ENCODE measurements at places on chromosomes 4 and X.

DNA sequence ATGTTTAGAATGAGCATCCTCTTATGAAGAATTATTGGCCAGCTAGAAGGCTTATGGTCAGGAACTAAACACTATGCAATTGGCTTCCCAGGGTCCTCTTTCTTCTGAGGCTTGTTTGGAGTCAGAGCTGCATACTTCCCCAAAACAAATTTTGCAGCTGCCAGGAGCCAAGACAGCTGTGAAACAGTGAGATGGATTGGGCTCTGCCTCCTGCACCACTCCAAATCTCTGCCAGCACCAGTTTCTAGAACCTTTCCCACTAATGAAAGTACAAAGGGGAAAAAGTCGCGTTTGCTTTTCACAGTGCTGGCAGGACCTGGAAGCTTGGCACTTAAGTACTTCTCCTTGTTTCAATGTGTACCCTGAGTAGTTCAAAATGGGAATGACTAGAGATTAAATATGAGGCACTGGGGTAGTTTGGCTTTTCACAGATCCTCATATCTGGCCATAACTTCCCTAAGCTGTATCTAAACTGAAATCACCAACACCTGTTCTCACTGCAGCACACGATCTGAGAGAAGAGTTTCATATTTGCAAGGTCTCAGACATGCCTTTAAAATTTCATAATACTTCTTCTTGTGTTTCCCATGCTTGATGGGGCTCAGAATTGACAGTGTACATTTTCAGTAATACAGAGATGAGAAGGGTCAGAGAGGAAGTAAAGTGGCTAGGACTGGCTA, 20.7 kb upstream of the AR start:
- no peak for DNase-seq

GRCh38 chr4:47835494-47835893, 2.4 kb downstream of the CORIN start:
- no peak for DNase-seq

- no peak for DNase-seq
These were observed 138.9 kb upstream of the IL1RAPL2 start for GRCh38 chrX:104427073-104427472.

- no peak for DNase-seq
These were observed 34.0 kb upstream of the VEGFD start for GRCh38 chrX:15418041-15418706.

- no peak for DNase-seq
These were observed 383.6 kb downstream of the HNRNPD start for GRCh38 chr4:81990211-81990610.

GRCh38 chr4:128379860-128380259, 92.2 kb upstream of the PGRMC2 start:
- no peak for DNase-seq

GRCh38 chr4:82136161-82136801, 237.5 kb downstream of the HNRNPD start:
- no peak for DNase-seq

DNA sequence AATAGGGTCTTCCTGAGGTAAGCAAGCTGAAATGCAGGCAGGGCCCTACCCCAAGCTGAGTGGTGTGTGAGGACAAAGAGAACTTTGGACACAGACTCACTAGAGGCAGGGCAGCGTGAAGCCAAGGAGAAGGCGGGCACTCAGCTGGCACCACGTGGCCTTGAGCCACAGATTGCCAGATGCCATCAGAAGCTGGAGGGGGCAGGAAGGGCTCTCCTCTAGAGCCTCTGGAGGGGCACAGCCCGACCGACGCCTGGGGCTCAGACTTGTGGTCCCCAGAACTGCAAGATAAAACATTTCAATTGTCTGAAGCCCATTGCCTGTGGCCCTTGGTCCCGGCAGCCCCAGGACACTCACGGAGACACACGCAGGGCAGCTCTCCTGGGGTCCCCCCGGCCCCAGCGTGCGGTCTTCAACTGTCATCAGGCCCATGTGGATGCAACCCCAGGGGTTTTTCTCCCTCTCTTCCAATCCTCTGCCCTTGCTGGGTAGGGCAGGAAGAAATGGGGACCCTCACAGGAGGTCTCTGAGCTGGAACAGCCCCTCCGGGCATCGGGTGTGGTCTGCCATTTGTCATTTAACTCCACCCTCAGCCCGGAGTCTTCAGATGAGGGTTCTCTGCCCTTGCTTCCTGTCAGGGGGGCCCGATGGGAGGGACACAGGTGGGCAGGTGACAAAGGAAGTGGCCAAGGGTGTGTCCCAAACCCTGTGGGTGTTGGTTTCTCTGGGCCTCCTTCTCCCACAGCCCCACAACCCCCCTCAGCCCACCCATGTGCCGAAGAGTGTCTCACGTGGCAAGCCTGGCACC, 22.2 kb downstream of the HMX1 start:
- DNase-seq, result no peak

DNA sequence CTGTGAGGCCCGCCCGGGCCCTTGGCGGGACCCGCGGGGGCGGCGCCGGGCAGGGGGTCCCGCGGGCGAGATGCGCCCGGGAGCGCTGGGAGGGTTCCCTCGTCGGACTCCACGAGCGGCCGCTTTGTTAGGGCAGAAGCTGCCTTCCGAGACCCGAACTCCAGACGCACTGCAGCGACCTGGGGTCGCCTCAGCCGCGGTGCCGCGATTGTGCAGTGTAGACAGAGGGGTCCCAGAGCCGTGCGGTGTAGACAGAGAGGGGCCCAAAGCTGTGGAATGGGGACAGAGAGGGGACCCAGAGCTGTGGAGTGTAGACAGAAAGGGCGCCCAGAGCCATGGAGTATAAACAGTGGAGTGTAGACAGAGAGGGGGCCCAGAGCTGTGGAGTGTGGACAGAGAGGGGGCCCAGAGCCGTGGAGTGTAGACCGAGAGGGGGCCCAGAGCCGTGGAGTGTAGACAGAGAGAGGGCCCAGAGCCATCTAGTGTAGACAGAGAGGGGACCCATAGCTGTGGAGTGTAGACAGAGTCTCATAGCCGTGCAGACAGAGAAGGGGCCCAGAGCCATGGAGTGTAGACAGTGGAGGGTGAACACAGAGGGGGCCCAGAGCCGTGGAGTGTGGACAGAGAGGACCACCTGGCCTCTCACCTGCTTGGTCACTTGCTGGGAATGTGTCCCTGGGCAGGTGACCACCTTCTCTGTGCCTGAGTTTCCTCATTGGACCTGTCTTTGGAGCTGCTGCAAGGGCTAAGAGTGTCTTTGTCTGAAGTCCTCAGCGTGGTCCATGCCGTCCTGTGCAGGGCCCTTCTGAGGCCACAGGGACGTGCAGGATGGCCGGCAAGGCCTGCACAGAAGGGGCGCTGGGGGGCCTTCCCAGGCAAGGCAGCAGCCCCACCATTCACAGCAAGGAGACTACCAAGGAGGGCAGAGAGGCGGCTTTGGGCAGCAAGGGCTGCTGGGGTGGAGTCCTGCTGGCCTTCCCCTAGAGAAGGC, 875 bp downstream of the RGS12 start:
- DNase-seq, result no peak

GRCh38 chrX:130895299-130895698, 7.7 kb downstream of the ENOX2 start:
- DNase-seq, result no peak

DNA sequence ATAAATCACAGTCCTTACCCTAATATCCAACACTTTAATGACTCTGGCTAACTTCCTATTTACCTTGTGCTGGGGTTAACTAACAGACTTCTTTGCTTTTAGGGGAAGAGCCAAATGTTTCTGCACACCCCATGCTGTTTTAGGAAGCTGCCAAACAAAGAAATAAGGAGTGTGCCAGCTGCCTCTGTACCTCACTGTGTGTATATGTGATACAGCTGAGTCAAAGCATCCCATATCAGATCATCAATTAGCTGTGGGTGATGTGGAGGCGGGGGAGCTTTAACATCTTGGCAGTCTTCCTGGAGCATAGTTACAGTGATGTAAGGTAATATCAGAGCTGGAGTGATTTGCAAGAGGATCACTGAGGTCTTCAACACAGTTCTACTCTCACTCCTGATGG, 95.4 kb downstream of the COL25A1 start:
- DNase-seq, result no peak

GRCh38 chr4:70531981-70532380, 13.6 kb downstream of the AMTN start:
- no peak for DNase-seq

DNA sequence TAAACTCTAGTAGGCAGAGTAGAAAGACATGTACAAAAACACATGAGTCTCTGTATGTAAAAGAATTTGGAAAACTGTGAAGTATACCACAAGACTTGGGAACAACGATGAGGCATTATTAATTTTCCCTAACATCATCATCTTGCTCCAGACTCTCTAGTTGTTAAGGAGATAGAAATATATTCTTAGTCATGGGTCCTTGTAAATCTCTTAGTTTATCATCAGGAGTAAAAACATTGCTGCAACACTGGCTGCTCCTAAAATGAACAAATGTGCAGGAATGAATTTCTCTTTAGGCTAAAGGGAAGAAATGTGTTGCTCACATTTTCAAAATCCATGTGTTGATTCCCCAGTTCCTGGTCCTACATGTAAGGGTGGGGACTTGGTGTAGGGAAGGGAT, 384.6 kb downstream of the STIM2 start:
- no peak for DNase-seq

GRCh38 chr4:104533156-104533555, 38.5 kb upstream of the CXXC4 start:
- DNase-seq, result no peak

DNA sequence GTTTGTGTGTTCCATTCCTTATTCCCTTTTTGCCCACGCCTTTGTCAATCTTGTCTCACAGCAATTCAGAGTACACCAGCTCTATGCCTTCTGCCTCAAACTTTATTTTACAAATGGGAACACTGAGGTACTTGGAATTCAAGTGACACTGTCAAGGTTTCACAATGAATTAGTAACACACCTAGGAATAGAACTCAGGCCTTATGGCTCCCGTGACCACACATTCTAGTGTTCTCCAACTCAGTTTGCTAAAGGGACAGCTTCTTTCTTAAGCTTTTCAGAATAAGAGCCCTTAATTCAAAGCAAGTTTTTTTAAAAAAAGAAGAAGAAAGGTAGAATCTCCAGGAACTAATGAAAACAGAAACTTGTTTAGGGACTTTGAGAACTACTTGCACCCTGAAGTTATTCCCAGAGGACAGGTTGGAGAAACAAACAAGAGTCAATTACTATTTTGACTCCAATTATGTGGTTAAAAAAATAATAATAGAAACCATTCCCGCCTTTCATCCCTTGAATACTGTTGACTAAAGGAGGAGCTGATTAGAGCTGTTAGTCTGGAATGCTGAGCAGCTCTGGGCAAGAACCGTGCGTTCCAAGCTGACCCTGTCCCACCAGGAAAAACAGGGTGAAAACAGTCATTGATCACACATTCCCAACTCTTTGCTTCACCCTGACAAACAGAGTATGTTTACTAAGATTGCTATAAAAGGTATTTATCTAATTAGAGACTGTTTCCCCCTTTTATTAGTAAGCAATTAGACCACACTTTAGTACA, 408.8 kb upstream of the CNKSR2 start:
- DNase-seq, result no peak

Data from T-helper 2 cell (primary cell).